Panc1 (cell line): ENCODE measurements at places on chromosomes 4 and X. TPM values are rescaled to one million over a fixed set of nuclear protein-coding genes. Genes with fewer than 3 reads are reported as not detected.

- DNase-seq: no peak
These were observed 1.4 kb downstream of the KLHL34 start for GRCh38 chrX:21656587-21657317.

DNA sequence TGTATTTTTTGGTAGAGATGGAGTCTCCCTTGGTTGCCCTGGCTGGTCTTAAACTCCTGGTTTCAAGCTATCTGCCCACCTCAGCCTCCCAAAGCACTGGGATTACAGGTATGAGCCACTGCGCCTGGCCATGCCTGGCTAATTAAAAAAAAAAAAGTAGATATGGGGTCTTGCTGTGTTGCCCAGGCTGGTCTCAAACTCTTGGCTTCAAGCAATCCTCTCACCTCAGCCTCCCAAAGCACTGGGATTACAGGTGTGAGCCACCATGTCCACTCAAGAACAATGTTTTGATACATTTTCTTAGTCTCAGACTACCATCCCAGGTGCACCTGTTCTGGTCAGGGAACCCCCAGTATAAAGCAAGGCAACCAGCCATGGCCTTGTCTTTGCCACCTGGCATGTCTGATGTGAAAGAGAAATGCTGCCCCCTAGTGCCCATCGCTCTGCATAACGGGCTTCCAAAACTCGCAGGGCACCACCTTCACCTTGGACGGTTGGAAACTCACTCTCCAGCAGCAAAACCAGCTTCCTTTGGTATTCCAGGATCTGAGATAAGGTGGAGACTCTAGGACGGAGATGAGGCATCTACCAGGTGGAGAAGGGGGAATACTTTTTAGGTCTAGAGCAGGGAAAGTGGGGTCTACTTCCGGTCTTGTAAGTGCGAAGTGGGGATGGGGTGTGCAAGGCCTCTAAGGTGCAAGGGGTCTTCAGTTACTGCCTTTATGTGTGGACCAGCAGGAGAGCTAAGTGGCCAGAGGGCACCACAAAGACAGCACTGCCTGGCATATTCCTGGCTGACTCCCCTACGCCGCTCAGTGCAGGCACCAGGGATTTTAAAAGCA, 47.7 kb upstream of the AFAP1 start:
- peak; percentile 51 for DNase-seq

The CENPVL1 gene
- total RNA-seq: not detected

The XAGE1A gene
- not detected for total RNA-seq

The FAM199X gene
- total RNA-seq: 56.8 TPM
